CD8-positive, alpha-beta T cell (primary cell): ENCODE measurements at places on chromosomes 2 and 18.

DNA sequence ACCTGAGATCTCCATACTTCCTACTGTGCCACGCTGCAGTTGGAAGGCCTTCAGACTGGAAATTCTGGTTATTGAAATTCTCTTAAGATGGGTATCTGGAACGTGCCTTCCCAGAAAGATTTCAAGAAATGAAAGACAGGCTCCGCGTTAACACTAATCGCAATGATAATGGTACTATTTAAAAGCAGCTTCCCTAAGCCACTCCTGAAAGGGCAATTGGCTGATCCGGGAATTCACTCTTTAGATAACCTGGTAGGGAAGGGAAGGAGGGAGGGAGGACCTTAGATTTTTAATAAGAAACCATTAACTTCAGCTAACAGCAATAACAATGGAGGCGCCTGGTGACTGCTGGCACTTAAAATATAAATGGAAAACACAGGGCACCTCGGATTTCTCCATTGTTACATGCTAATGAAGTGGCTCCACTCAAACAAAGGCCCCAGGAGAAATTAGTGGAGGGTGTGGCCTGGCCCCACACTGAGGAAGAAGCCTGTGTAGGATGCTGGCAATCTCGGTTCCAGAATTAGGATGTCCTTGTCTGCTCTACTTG, 22.5 kb upstream of the MTA3 start:
- no peak for DNase-seq

- DNase-seq = no peak
Measured at GRCh38 chr2:157271590-157272203, 14.2 kb downstream of the GALNT5 start.

GRCh38 chr18:25935356-25935755, 155.1 kb downstream of the SS18 start:
- DNase-seq = no peak

DNA sequence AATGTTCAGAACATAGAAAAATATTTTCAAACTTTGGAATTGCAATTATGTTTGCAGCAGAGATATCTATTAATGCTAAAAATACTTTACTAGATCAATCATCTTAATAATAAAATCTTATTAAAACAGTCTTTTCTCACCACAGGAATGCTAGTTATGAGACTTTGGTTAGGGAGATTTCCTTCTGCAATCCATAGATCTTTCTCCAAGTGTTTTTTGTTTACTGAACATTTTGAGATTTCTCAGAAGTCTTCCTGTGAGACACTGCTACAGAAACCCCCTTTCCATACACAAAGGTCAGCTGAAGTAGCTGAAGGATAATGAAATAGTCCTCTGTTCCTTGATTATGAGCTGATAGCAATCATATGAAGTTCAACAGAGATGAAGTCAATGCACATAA, 59.4 kb upstream of the RAPH1 start:
- DNase-seq = no peak

GRCh38 chr2:85804583-85804982, 50.8 kb downstream of the ATOH8 start:
- DNase-seq = no peak

DNA sequence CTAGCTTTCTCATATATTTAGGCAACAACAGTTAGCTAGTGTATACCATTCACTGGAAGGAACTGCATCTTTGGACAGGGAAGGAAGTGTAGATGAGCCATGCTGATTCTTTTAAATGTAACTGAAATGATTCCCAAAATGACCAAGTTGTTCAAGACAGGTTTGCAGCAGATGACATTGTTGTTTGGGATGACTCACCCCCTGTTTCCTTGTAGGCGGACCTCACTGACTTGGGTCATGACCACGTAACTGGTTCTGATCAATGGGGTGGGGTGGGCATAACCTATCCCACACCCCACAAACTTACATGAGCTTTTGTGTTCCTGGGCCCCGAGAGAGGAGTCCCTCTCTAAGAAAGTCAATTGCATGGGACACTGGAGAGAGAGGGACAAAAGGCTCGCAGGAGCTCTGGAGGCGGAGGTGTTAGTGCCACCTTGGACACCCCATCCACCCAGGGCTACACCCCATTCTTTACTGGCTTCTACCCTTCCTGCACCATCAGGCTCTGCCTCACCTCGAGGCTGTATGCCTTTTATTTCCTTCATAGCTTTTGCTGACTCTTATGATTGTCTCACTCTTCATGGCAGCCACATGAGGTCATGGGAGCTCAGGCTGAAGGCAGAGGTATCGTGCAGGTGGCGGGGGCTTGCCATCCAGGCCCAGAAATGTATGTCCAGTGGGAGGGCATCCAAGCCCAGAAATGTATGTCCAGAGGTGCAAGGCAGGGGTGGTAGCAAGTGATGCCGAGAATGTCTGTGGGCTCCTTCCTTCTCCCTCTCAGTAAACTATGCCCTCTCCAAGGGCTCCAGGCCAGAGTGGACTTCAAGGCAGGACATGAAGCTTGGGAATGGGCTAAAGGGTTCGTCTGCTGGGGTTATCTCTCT, 108.0 kb downstream of the TWIST2 start:
- DNase-seq = no peak
